ENCODE measurements at places on chromosomes 3 and 15. TPM values are rescaled to one million over a fixed set of nuclear protein-coding genes. Genes with fewer than 3 reads are reported as not detected.

Gene KCNAB1
- 0.36 TPM for total RNA-seq

Gene LRRIQ4
- total RNA-seq, result 0.29 TPM

Gene ANKUB1
- total RNA-seq, result not detected

Gene CELF6
- total RNA-seq, result 0.36 TPM

Gene PLA2G4F
- total RNA-seq, result not detected

- no peak for DNase-seq
Measured at GRCh38 chr3:33575311-33575710, 135.1 kb upstream of the UBP1 start.

- peak; percentile 93 for DNase-seq
Measured at GRCh38 chr3:141050576-141051442, at the start of gene SPSB4. SPSB4 (plus strand) TSS chr3:141051347; CDS start chr3:141066105, 14,758 bp downstream.

DNA sequence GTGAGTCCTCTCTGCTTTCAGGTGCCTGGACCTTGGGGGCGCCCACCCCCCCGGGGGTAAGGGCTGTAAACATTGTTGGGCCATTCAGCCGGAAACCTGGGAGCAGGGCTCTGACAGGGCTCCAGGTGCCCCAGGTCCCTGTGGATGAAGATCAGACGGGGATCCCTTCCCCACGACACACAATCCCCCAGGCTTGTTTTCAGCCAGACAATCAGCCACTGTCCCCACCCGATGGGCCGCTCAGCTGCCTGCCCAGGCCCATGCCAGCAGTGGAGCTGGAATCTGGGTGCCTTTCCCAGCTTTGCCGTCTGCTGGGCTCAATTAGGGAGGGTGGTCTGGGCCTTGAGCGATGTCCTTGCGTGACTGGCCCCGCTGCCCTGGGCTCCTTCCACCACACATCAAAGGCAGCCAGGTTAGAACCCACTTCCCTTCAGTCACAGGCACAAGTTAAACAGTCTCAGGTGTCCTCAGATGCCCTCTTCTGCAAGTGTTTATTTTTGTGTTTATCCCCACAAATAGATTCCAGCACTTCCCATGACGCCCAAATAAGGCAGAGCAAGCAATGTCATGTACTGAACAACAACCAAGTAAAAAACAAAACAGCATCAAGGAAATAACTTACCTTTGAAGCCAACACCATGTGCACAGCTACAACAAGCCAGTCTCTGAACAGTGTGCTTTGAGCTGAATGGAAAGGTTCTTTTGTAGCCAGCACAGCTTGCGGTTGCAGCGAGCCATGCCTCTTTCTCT, 77.0 kb upstream of the ALDH1A3 start:
- DNase-seq, result peak; percentile 84

DNA sequence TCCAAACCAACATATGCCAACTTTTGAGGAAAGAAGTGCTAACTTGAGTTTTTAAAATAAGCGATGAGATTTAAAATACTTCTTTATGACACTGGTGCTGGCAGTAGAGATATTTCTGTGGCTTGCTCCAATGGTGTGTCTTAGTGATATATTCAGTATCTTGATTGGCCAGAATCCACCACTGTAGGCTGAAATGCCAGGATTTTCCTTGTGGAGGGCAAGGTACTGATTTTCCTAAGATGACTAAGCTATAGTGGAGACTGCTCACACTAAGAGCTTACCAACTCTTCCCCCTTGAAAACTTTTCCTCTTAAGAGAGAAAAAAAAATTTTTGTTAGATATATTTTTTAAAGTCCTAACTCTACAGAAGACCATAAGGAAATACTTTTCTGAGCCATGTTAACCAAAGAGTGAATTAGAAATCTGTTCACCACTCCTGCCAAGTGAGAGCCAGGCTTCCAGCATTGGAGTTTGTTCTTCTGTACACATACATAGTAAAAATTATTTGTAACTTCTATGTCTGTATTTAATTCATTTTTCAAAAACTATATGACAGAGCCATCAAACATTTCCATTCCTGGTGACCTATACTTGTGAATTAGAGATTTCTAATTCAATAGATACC, 109.1 kb downstream of the PPP2R3A start:
- DNase-seq, result no peak

DNA sequence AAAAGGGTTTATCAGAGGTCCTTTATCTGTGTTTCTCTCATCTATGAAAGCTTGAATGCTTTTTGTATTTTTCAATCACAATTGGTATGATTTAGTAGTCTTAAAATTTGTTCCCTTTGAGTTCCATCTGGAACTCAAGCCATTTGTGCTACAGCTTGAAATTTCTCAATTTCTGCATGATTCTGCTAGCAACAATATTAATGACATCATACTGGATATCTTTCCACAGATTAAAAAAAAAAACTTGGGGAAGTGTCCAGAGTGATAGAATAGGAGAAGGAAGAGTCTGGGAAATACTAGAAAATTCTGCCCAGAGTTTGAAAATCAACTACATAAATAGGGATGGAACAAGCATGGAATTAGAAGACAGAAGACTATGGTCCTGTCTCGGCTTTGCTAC, 9.3 kb upstream of the FBN1 start:
- no peak for DNase-seq

DNA sequence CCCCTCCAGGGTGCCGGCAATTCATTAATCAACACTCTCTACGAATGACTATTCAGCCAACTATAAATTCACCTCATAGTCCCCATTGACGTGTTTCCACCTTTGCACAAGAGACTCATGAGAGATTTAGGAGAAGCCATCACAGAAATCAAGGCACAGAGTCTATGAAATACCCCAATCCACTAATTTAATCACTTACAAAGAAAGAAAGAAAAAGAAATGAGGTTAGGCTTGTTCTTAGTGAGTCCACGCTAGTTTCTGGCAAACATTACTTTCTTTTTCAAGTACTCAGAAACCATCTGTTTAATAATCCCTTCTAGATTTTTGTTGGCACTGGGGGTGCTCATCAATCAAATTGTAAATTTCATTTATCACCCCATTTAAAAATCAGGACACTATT, 125.2 kb upstream of the ADPGK start:
- no peak for DNase-seq

- no peak for DNase-seq
Measured at GRCh38 chr3:179860275-179861107, 176.2 kb downstream of the PEX5L start.

All from osteoblast (primary cell).